ENCODE measurements at places on chromosomes 3 and 15. TPM values are rescaled to one million over a fixed set of nuclear protein-coding genes. Genes with fewer than 3 reads are reported as not detected.

CACNA1D gene
- polyA plus RNA-seq: 15.6 TPM

CFAP100 gene
- 1.5 TPM for polyA plus RNA-seq

MYZAP gene
- polyA plus RNA-seq: 9.7 TPM

TGM5 gene
- not detected for polyA plus RNA-seq

Data from right renal pelvis (tissue), 4 donors.